ENCODE measurements at places on chromosomes 5 and 9.

DNA sequence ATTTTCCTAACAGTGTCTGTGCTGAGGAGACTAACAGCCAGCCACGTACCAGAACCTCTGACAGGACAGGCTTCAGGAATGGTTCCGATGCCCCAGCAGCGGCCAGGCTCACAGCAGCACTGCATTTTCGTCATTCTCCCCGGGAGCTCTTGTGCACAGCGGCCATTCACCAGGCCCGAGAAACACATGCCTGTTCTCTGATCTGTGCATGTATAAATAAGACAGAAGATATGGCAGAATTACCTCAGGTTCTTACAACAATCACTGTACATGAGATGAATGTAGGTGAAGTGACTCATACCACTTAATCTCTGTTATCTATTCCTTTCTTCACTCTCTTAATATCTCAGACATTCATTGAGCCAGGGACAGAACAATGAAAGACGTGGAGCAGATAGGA is 143.0 kb downstream of the FBN2 start:
- no peak for DNase-seq

DNA sequence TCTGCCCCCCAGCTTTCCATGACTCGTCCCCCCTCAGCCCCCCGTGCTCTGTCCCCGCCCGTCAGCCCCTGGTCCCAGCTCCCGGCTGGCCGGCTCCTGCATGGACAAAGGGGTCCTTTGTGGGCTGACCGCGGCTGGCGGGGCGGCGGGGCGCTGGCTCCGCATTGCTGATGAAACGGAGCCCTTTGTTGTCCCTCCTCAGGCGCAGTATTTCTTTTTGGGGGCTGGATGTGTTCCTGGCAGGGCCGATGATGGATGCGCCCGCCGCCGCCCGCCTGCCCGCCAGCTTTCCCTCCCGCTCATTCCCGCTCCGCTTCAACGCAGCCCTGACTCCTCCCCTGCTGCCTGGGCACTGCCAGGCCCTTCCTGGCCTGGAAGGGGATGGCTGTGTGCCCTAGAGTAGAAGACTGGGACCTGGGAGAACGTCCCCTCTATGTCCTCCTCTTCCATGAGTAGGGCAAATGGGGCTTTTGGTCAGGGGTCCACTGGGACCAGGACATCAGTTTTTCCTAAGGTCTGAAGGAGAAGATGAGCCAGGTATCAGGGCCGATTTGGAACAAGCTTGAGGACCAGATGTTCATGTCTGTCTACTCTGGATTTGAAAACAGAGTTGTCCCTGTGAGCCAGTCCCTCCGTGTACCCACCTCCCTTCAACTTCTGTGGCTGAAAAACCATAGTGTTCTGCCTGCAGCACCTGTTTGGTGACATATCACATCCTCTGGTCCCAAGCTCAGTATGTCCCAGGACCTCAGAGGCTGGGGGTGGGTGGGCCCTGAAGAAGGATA is 29.0 kb downstream of the CXXC5 start:
- DNase-seq, result no peak

DNA sequence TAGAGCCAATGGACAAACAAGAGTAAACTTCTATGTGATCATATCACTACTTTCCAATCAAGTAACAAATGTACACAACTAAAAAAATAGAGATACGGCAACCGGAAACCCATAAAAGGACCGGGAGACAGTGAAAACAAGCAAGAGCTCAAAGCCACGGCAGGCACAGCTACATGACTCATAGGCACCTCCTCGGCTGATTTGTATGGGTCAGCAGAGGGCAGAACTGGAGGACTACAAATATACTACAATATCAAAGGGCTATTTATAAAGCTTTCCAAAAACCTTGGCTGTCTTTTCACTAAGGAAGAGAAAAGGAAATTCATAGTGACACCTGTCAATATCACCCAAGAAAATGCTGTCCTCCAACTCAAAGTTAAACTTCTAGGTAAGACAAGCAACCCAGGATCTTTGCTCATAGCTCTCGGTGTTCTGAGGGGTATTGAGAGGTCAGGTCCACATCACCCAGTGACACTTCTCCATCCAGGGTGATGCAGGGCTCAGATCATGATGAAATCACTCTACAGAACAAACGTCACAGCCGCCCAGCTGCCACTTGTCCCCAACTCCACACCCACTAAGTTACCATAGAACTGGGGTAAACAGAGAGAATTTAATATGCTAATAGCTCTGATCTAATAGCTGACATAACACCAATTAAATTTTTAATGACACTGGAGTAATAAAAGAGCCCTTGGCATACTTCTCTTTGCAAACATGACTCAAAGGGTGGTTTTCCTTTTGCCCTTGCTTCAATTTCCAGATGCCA is 41.3 kb downstream of the PFDN1 start:
- peak; percentile 51 for DNase-seq

GRCh38 chr9:122991370-122991830 is 42.1 kb upstream of the GPR21 start:
- DNase-seq, result peak; percentile 62

DNA sequence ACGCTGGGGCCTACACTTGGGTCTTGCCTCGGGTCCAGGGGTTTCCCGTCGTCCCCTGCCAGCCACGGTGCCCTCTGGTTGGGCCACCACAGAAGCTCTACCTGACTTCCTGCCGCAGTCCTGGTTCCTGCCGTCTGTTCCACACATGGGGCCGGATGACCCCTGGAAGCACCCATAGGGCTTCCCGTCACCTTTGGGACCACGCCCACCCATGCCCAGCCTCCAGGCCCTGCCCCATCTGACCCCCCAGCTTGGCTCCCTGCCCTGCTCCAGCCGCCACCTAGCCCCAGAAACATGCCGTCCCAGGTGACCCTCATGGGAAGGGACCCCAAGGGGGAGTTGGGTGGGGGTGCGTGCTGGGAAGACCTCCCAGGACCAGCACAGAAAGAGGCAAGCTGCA is 13.7 kb downstream of the MRPL36 start:
- no peak for DNase-seq

- DNase-seq, result no peak
These were observed 592.0 kb downstream of the BNC2 start for GRCh38 chr9:16278326-16278999.

DNA sequence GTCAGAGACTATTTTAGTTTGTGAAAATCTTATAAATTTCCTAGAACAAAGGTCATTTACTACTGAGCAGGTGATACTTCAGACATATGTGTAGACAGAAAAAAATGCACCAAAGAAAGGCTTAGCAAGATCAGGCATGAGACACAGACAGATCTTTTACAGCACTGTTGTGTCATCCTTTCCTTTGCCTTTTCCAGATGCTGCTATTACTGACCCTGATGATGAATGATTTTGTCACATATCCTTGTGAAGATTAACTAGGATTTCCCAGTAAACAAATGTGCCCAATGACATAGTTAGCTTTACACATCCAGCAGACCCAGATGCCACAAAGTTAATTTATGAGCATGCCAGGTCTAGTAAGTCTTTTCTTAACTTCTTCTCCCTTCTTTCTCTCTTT is 68.2 kb downstream of the DMRTA1 start:
- no peak for DNase-seq

- DNase-seq, result no peak
These were observed 121.5 kb downstream of the CAMK4 start for GRCh38 chr5:111345731-111346130.

GRCh38 chr5:69485471-69485870 is 7.1 kb upstream of the OCLN start:
- no peak for DNase-seq

GRCh38 chr9:124353811-124354274 is 61.4 kb downstream of the PSMB7 start:
- no peak for DNase-seq

GRCh38 chr5:151601391-151601790 is 10.3 kb upstream of the FAT2 start:
- no peak for DNase-seq

DNA sequence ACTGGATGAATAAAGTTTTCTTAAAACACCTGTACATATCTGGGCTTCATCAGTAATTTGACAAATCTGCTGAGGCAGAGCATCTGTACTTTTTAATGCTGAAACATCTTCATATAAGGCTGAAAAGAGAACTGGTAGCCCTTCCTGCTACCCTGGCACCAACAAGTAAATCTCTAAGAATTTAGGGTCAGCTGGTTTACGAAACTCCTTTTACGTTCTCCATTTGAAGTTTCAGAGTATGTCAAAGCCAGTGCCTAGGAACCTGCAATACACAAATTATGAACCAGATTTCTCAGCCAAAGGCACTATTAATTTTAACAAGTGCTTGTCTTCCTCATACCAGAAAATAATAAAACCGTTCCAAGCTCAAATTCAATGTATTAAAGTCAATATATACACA is 3.8 kb downstream of the ZFAND5 start:
- DNase-seq, result no peak

GRCh38 chr9:107717529-107718314 is 228.2 kb upstream of the KLF4 start:
- DNase-seq, result no peak

GRCh38 chr5:66515209-66515608 is 81.0 kb upstream of the MAST4 start:
- no peak for DNase-seq

- DNase-seq, result no peak
These were observed 149.3 kb downstream of the NTRK2 start for GRCh38 chr9:84818791-84819190.

GRCh38 chr5:78589923-78590322 is 58.6 kb downstream of the LHFPL2 start:
- no peak for DNase-seq

GRCh38 chr5:97600486-97600885 is 417.4 kb upstream of the RIOK2 start:
- DNase-seq, result no peak

DNA sequence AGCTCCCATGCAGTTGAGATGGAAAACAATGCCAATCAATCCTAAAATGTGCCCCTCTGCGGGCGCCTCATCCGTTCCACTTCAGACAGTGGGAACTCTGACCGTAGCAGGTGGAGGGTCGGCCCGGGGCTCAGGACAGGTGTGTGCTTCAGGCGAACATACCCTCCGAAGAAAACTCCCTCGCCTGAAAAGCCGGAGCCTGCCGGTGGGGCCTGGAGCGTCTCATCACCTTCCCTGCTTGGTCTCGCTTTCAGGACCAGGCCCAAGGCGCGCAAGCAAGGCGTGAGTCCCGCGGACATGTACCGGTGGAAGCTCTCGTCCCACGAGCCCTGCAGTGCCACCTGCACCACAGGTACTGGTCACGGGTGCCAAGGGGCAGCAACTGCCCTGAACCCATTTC is 26.4 kb downstream of the ADAMTSL2 start:
- no peak for DNase-seq

DNA sequence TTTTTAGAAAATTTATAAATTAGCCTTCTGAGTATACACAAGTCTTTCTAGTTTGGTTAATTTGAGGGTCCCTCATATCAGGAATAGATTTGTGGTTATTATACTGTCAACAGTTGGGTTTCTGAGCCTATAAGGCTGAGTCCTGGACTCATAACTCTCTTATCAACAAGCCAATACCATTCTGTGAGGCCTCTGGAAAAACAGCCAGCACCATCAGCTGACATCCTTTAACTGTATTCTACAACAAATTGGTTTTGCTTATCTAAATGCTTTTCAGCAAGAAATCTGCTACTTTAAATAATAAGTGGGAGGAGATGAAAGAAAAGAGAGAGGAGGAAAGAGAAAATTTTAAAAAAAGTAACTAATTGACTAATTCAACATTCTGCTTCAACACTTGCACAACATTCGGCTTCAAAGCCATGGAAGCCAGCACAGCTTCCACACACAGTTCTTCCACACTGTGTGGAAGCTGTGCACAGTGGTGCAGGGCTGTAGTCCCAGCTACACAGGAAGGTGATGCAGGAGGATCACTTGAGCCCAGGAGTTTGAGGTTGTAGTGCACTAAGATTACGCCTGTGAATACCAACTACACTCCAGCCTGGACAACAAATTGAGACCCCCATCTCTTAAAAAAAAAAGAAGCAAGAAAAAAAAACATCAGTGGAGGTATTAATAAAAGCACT is 84.5 kb downstream of the UBAP2 start:
- no peak for DNase-seq

GRCh38 chr9:38641985-38642864 is 21.8 kb upstream of the ANKRD18A start:
- DNase-seq, result no peak

DNA sequence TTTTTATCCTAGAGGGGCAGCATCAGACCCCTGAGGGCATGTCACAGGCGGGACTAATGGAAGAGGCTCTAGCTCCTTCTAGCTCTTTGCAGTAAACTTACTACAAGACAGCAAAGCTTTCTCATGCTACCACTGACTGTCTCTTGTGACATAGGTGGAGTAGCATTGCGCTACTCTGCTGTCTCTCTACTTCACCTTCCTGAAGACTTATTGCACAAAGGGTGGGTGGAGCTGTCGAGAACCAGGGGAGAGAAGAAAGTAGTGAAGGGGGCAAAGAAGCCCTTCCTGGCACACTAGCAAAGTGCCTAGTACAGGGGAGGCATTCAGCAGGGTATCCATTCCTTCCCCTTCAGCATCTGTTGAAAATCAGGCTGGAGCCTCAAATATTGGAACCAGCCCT is 36.1 kb upstream of the NEK6 start:
- no peak for DNase-seq

DNA sequence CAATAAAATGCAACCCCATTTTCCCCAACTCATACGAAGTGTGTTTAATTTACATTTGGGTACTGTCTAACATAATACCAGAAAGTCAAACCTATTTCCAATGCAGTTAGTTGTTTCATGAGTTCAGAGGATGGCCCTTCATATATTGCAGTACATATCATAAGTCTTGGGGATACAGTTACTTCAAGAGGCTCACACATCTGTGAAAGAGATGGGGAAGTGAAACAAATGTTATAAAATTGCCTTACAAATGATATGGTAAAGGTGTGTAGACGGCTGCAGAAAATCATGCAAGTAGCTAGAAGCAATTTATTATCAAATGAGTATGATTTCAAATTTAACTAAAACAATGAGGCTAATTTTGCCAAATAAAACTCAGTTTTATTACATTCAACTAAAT is 219.0 kb upstream of the CDH12 start:
- DNase-seq, result no peak

GRCh38 chr5:36734422-36734821 is 128.0 kb downstream of the SLC1A3 start:
- no peak for DNase-seq

DNA sequence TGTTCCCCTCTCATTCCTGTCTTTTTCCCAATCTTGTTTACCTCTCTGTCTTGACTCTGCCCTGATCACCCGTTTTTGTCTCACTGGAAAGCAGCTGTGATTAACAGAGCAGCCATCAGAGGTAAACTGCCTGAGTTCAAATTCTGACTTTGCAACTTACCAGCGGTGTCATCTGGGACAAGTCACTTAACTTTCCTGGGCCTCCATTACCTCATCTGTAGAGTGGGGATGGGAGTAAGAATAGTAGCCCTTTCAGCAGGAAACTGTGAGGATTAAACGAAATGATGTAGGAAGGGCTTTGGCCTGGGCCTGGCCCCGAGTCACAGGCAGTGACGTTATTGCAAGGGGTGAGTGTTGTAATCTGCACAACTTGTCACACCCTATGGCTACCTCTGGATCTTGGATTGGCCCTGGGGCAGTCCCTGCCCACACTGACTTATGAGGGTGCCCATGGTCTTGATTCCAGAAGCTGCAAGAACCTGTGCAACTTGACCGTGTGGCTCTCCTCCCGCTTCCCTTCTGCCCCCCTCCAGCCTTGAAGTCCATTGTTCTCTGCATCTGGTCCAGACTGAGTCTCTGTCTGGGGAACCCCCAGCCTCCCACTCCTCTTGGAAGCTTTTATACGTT is 657 bp upstream of the PCDH12 start:
- peak; percentile 67 for DNase-seq
